ENCODE measurements at places on chromosomes 16 and 17.

- DNase-seq: no peak
Measured at GRCh38 chr16:84144209-84144858, 643 bp downstream of the HSDL1 start.

GRCh38 chr16:79076047-79076767 lies 524.3 kb downstream of the MAF start:
- no peak for DNase-seq

- DNase-seq: no peak
Measured at GRCh38 chr17:33974276-33974675, 280.8 kb upstream of the CCL2 start.

- DNase-seq: peak; percentile 24
Measured at GRCh38 chr17:60039114-60039846, 39.4 kb downstream of the HEATR6 start.

- no peak for DNase-seq
Measured at GRCh38 chr17:9239246-9239792, 218.0 kb downstream of the NTN1 start.

GRCh38 chr16:5678371-5678770 lies 580.8 kb upstream of the EEF2KMT start:
- no peak for DNase-seq

- DNase-seq: no peak
Measured at GRCh38 chr16:58462997-58463941, 36.7 kb upstream of the NDRG4 start.

DNA sequence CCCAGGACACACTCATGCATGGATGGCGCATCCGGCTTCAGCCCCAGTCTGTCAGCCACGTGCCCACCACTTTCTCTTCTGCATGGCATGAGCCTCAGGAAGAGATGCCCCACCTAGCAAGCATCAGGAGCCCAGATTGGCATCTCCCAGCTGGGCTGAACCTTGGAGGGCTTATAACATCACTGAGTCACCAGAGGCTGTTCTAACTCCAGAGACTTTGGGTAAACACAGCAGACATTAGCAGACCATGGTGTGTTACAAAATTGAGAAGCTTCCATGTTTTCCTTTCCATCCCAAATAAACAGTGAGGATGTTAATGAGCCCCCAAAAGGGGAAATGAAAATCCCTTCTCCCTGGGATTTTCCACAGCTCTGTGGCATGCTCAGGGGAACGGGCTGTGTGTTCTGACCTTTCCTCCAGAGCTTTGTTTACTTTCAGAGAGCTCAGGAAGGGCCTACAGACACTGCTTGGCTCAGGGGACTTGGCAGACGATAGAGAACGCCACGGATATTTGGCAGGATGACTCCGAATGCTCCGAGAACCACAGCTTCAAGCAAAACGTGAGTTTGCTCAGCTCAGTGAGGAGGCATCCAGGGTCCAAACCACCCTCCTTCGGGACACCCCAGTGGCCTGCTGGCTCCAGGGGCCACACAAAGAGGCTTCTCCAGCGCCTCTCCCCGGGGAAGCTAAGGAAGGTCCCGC lies 16.5 kb downstream of the GLP2R start:
- DNase-seq: no peak

DNA sequence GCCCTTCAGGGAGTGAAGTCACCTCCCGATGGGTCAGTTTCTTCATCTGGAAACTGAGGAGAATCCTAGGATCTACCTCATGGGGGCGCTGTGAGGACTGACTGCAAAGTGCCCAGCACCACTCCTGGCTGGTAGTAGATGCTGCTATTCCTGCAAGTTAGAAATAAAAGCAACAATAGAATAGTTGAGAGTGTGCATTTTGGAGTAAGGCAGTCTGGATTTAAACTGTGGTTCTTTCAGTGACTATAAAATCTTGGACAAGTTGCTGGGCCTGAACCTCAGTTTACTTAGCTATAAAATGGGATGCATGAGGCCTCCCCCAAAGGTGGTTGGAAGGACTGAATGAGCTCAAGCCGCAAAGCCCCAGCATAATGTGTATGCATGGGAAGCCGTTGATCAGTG lies 70.6 kb downstream of the CYB5B start:
- no peak for DNase-seq

DNA sequence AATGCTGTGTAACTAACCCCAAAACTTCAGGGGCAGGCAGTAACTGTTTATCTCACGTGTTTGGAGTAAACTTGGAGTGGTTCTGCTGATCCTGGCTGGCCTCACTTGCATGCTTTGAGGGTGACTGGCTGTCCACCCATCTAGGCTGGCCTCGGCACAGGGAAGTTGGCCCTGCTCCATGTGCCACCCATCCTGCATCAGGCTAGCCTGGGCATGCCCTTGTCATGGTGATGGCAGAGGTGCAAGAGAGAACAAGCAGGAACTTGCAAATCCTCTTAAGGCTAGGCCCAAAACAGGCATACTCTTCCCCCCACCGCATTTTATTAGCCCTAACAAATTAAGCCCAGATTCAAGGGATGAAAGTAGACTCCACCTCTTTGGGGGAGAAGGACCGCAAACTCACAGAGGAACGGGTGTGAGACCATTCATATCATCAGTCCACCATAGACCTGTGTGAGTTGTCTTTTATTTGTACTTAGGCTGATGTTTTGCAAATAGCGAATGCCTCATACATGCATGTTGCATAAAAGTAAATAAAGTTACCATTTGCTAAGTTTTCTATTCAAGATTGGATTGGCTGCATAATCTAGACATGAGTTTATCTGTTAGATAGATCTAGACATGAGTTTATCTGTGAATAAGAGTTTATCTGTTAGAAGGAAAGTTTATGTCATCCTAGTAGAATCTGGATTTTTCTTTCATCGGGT lies 221.0 kb downstream of the CCDC182 start:
- no peak for DNase-seq

Measured in NCI-H1092 (cell line).